ENCODE measurements at places on chromosomes 1 and 21.

DNA sequence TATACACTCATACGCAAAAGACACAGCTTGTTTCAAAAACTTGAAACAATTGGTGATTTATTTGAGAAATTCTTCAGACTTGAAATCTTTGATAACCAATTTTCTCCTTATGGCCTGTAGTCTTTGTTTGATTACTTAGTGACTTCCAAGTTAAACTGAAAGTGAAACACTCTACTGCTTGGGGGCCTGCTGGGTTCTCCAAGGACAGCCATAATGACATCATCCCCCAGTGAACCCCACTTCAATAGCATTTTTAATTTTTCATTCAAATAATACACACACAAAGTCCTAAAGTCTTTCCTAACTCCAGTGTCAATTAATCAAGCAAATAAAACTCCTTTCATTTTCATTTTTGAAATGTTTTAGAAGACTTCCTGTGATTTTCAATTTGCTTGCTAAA is 59.2 kb downstream of the KRTAP19-8 start:
- no peak overlapping the region for H3K4me3 ChIP-seq
- H3K36me3 ChIP-seq = no peaks in the 10 kb centered on the region
- no peak for DNase-seq
- H3K27me3 ChIP-seq = no peaks in the 10 kb centered on the region

DNA sequence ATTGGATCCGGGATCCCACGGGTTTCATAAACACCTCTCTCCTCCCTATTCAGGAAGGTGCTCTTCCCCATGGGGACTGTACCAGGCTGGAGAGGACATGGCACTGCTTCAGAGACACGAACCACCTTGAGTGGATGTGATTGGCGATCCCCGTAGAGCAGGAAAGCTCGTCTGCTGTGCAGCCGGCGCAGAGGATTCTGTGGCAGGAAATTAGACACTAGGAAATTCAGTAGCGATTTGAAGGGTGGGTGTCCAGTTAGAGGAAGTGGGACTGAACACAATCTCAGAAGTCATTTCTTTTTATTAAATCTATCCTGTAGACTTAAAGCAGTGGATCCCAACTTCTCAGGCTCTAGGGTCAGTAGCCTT is 767 bp downstream of the PDIK1L start:
- H3K27ac ChIP-seq = peak overlapping the region; percentile 86
- peaks cover 29% of the 10 kb centered on the region for H3K4me1 ChIP-seq
- DNase-seq = no peak

GRCh38 chr1:165254376-165254775 is 102.1 kb downstream of the LMX1A start:
- no peak overlapping the region for H3K4me3 ChIP-seq
- peaks cover 54% of the 10 kb centered on the region for H3K27me3 ChIP-seq
- no peak overlapping the region for H3K27ac ChIP-seq
- no peaks in the 10 kb centered on the region for H3K4me1 ChIP-seq
- no peaks in the 10 kb centered on the region for H3K36me3 ChIP-seq

GRCh38 chr1:94527447-94528031 is 14.0 kb downstream of the F3 start:
- DNase-seq = no peak
- peaks cover 16% of the 10 kb centered on the region for H3K4me1 ChIP-seq
- peaks cover 7% of the 10 kb centered on the region for H3K36me3 ChIP-seq
- H3K27ac ChIP-seq = no peak overlapping the region
- H3K4me3 ChIP-seq = no peak overlapping the region

DNA sequence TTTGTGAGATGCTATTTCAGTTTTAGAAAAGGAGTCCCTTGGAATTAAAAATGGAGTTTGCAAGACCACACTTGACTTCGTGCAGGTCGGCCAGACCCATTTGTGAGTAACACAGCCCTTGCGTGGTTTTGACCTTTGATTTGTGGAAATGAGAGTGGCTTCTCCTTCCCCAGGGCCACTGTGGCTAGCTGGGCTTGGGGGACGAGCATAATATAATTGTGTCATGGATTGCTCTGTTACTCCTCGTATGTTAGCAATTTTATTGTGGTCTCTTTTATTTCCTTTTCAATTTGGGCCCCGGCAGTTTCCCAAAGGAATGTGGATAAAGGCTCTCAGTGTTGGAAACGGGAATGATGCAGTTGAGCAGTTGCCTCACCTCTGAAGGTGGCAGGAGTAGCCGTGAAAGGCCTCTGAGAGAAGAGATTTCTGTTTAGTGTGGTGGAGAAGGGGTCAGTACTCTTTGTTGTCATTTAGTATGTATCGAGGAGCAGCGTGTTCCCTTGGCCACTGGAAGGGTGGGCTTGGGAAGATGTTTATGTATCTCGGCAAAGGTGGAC is 194.6 kb downstream of the PBX1 start:
- H3K36me3 ChIP-seq = peaks cover 4% of the 10 kb centered on the region
- H3K27me3 ChIP-seq = no peaks in the 10 kb centered on the region
- no peak overlapping the region for H3K4me3 ChIP-seq
- H3K4me1 ChIP-seq = peaks cover 36% of the 10 kb centered on the region
- no peak for DNase-seq

DNA sequence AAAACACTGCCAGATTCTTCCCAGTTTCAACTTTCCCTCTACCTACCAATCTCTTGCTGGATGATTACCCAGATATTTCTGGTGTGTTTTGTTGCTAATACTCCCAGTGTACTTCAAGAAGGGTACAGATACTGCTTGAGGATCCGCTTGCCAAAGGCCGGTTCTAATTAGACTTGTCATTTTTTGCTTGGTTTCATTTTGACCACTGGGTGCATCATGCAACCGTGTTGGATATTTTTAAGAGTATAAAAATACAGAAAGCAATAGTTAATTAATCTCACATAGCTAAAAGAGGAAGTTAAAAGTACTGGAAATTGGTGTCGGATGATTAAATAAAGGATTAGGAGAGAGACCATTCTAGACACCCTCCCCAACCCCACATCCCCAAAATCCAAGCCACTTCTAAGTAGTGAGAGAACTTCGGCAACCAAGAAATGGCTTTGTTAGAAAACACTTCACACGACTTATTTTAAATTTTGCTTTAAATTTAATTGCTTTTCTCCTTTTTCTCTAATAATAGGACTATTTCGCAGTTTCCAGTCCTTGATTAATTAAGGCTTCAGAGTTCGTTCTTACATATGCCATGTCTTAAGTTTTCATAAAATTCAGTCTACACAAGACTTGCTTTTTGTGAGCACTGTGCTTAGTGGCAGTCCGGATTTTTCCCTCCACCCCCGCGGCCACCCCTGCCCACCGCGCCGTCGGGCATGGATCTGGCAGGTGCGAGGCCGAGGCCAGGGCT is 2.5 kb upstream of the CDKN2C start:
- no peak overlapping the region for H3K27ac ChIP-seq
- peaks cover 14% of the 10 kb centered on the region for H3K4me1 ChIP-seq
- H3K36me3 ChIP-seq = no peaks in the 10 kb centered on the region
- H3K4me3 ChIP-seq = peak overlapping the region; percentile 93
- peaks cover 88% of the 10 kb centered on the region for H3K27me3 ChIP-seq

DNA sequence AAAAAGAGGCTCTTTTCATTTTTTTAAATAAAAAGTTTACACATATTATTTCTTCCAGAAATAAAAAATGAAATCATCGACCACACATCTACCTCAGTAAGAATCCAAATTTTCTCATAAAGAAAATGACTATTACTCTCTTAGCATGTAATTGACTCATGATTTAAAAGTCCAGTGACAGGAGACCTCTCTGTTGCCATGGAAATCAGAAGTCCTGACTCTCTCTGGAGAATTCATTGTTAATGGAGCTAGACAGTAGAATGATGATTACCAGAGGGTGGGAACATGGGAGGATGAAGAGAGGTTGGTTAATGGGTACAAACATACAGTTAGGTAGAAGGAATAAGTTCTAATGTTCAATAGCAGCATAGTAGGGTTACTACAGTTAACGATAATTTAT is 5.0 kb upstream of the CLCA4 start:
- peaks cover 2% of the 10 kb centered on the region for H3K4me1 ChIP-seq
- no peak for DNase-seq
- no peaks in the 10 kb centered on the region for H3K27me3 ChIP-seq
- no peak overlapping the region for H3K27ac ChIP-seq
- H3K4me3 ChIP-seq = no peak overlapping the region
- no peaks in the 10 kb centered on the region for H3K36me3 ChIP-seq

DNA sequence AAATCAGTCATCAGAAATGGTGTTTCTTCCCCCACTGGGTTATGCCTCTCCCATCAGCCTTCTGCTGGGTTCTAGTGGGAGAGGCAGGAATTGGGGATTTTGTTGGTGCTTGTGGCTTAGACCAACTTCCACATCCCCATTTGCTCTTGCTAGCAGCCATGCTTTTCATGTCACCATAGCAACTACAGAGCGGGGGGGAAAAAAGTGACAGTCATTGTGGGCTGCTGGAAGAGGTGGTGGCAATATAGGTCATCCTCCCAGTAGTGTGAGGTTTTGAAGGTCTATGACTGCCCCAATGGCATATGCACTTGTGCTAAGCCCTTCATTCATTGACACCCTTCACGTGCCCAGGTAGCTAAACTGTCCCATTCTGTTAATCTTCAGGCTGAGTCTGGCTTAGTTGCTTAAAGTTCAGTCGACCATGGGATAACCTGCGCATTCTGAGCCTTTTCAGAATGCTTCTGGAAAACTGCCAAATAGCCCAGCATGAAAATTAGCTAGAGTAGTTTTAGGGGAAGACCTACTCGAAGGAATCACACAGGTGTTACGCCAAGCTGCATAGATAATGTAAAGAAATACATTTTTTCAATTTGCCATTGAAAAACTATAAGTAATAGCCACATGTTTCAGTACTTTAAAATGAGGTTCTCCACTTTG is 53.7 kb upstream of the ZNF326 start:
- H3K4me3 ChIP-seq = peak overlapping the region; percentile 27
- H3K27ac ChIP-seq = no peak overlapping the region
- no peaks in the 10 kb centered on the region for H3K36me3 ChIP-seq
- no peak for DNase-seq
- H3K4me1 ChIP-seq = peaks cover 76% of the 10 kb centered on the region

DNA sequence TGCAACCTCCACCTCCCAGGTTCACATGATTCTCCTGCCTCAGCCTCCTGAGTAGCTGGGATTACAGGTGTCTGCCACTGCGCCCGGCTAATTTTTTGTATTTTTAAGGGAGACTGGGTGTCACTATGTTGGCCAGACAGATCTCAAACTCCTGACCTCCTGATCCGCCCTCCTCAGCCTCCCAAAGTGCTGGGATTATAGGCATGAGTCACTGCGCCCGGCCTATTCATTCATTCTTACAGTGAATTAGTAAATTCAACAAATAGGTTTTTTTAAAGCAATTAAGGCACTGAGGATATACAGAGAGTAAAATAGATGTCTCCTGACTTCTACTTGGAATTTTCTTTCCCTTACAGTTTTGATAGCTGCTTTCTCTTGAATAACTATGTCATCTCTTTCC is 43.5 kb downstream of the CDC42 start:
- H3K4me3 ChIP-seq = no peak overlapping the region
- peaks cover 10% of the 10 kb centered on the region for H3K36me3 ChIP-seq
- H3K4me1 ChIP-seq = peaks cover 3% of the 10 kb centered on the region
- DNase-seq = no peak
- H3K27me3 ChIP-seq = no peaks in the 10 kb centered on the region

GRCh38 chr1:54425152-54425584 is 19.0 kb upstream of the SSBP3 start:
- no peaks in the 10 kb centered on the region for H3K4me1 ChIP-seq
- no peak for DNase-seq
- H3K36me3 ChIP-seq = no peaks in the 10 kb centered on the region
- no peak overlapping the region for H3K27ac ChIP-seq

DNA sequence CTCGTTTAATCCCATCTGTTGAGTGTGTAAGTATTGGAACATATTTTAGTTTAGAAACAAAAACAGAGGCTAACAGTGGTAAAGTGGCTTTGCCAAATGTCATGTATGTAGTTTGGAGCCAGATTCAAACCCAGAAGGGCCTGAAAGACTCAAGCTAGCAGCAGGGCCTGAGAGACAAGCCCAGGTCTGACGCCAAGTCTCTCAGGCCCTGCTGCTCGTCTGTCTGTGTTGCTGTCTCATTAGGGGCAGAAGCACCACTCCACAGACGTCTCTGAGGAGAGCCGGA is 8.3 kb downstream of the CITED4 start:
- no peak for DNase-seq
- H3K27me3 ChIP-seq = peaks cover 16% of the 10 kb centered on the region
- H3K4me1 ChIP-seq = no peaks in the 10 kb centered on the region
- no peak overlapping the region for H3K27ac ChIP-seq
- H3K4me3 ChIP-seq = no peak overlapping the region

DNA sequence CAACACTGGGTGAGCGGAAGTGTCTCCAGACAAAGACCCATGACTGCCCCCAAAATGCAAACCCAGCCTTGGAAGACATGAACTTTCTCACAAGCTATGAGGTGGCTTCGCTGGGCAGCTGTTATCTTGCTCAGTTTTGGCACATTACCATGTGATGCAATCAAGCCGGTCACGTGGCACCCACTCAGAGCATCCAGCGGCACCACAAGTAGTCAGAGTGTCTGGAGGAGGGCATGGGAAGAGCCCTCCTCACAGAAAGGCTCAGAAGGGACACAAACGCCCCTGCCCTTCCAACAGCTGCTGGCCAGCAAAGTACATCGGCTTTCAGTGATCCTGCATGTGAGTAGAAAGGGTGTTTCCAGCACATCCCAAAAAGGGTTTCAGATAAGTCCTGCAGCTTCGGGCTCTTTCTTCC is 145.5 kb upstream of the IRF2BP2 start:
- no peaks in the 10 kb centered on the region for H3K36me3 ChIP-seq
- DNase-seq = no peak
- peaks cover 6% of the 10 kb centered on the region for H3K27me3 ChIP-seq
- H3K27ac ChIP-seq = no peak overlapping the region

GRCh38 chr1:43708002-43708410 is 670 bp downstream of the ST3GAL3 start:
- H3K27ac ChIP-seq = peak overlapping the region; percentile 91
- H3K4me1 ChIP-seq = peaks cover 32% of the 10 kb centered on the region
- H3K27me3 ChIP-seq = no peaks in the 10 kb centered on the region
- peak overlapping the region; percentile 92 for H3K4me3 ChIP-seq
- H3K36me3 ChIP-seq = peaks cover 21% of the 10 kb centered on the region

DNA sequence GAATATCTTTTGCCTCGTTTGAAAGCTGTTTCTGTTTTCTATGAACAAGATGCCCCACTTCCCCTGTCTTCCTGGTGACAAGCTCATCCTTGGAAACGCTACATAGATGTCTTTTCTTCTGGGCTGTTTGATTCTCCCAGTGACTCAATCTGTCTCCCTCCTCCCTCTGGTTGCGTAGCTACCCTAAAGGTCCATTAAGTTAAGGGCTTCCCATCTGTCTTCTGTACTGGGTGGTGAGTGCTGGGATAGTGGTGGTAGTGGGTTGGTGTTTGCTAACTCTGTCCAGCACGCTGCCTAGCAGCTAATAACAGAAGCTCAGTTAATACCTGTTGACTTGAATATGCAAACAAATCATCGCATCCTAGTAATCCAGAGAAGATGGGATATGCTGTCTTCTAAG is 50.2 kb upstream of the GCLM start:
- H3K27ac ChIP-seq = no peak overlapping the region
- H3K27me3 ChIP-seq = peaks cover 9% of the 10 kb centered on the region
- H3K36me3 ChIP-seq = peaks cover 9% of the 10 kb centered on the region
- no peaks in the 10 kb centered on the region for H3K4me1 ChIP-seq

DNA sequence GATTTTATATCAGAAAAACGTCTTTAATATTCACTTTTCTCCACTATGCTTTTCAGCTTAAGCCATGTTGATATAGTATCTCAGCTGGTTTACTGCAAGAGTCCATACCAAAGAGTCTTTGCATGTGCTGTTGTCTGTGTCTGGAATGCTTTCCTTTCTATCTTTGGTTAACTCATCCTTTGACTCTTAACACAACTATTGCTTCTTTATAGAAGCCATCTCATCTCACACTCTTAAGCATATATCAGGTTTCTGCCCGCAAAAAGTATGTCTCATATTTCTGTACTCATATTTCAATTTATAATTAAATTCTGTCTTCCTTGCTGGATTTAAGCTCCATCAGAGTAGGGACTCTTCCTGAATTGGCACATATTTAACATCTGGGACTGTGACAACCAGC is 220.9 kb upstream of the KCNK2 start:
- no peak for DNase-seq
- no peaks in the 10 kb centered on the region for H3K4me1 ChIP-seq
- H3K27ac ChIP-seq = no peak overlapping the region
- H3K4me3 ChIP-seq = no peak overlapping the region
- no peaks in the 10 kb centered on the region for H3K36me3 ChIP-seq
- no peaks in the 10 kb centered on the region for H3K27me3 ChIP-seq
